ENCODE measurements at places on chromosomes 3 and 15.

- no peak for DNase-seq
Measured at GRCh38 chr15:29089731-29090616, 179.6 kb downstream of the NSMCE3 start.

DNA sequence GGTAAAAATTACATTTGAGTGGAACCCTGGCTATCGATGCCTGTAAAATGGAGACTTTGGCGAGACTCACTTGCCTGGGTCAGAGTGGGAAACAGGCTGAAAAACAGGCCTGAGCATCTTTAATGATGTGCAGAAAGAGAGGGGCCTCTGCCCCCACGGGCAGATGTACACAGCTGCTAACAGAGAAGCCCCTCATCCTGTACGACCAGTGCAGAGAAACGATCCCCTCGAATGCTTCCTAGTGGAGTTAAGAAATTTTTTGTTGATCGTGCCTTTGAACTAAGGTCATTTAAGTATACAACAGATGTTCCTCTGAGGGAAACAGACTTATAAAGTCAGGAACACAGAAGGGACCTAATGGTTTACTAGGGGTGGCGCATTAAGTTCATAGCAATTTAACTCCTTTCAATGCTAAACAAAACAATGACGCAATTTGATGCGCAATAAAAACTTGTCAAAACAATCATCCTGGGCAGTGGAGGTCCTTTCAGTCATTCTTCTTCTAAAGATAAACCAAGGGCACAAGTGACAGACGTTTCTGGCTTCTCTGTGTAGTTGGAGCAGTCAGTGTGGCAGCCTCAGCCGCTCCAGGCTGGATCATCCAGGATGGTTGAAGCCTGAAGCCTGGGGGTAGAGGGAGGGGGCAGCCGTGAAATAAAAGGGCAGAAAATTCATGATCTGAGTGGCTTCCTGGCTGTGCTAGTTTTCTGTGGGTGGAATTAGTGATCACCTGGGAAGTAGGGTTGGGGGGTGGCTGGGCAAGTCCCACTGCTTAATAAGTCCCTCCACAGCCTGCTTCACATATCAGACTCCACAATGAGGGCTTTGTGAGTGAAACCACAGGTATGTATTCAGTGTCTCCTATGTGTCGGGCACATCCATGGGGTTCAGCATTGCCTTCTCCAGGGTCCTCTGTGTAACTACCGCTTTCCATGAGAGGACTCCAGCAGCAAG, 50.8 kb upstream of the MRPS22 start:
- DNase-seq, result no peak

- DNase-seq, result no peak
Measured at GRCh38 chr3:194575484-194576210, 57.6 kb downstream of the TMEM44 start.

DNA sequence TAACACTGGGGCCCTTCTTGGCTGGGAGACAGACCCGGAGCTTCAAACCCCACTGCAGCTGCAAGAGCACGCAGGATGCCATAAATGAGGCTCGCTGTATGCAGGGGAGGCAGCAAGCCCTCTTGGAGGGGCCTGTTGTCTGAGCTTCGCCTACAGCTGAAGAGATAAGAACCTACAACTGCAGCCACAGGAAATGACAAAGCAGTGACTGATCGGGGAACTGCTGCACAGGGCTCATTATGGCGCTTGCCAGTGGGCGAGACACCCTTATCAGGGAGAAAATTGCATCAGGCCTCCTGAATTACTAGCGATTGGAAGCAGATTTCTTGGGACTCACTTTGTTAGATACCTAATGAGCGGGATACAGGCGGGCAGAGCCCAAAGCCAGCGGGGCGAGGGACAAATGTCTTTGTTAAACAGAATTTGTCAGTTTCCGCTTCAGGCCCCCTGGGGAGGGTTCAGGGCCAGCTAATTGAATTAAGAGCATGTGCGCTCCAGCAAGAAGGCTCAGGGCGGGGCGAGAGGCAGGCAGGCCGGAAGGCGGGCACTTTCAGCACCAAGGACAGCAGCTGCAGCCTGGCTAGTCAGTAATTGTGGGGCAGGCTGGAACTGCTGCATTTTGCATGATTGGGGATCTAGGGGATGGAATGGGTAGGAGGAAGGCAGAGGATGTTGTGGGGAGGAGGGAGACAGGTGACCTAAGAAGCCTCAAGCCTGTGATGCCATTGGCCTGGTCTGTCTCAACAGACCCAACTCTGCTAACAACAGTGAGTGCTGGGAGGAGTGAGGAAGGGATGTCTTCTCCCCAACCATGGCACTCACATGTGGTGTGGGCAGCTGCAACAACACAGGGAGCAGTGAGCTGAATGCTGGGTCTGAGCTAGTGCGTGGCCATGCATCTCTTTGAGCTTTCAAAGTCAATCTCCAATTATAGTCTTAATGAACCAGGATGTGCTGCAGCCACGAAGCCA, 55.3 kb downstream of the CCDC33 start:
- DNase-seq, result peak; percentile 60

DNA sequence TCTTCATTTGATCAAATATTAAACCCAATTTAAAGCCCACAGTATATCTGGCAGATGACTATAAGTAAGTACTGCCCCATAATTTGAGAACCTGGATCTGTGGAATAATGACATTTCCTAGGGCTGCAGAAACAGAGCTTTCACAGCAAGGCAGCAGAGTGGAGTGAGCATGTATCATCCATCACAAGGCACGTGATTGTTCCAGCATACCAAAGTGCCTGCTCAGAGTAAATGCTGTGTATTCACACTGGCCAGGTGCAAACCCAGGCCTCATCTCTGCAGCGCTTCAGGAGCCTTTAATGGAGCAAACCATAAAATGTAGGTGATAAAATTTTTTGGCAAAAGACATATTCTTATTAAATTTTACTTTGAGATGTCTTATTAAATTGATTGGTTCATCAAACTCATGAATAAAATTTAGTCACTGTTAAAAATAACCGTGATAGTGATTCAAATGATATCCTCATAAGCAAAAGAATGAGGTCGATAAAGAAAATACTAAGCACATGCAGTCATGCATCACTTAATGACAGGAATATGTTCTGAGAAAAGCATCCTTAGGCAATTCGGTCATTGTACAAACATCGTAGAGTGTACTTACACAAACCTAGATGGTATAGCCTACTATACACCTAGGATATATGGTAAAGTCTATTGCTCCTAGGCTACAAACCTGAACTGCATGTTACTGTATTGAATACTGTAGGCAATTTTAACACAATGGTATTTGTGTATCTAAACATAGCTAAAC, 99.3 kb upstream of the SLC24A5 start:
- no peak for DNase-seq

DNA sequence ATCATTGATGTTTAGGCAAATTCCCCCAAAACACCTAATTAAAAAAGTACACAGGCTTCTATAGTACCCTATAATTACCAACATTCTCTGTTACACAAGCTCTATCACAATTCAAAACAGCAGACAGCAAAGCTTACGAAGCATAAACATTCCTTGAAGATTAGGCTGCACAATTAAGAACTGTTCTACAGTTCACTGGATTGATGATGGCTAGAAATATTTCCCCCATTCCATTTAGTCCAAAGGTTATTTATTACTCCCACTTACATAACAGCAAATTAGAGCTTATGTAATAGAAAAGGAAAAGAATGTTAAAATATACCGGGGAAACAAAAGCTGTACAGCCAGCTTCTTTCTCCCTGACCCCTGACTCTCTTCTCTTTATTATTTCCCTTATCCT, 49.3 kb downstream of the UACA start:
- no peak for DNase-seq

DNA sequence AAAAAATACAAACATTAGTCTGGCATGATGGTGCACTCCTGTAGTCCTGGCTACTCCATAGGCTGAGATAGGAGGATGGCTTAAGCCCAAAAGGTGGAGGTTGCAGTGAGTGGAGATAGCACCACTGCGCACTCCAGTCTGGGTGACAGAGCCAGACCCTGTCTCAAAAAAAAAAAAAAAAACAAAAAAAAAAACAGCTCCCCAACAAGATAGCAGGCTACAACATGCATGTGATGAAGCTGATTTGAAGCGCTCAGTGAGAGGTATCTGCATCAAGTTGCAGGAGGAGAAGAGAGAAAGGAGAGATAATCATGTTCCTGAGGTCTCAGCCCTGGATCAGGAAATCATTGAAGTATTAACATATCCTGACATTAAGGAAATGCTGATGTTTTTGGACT, 608 bp upstream of the PPCDC start:
- no peak for DNase-seq

All from stimulated activated CD4-positive, alpha-beta T cell treated with anti-CD3 and anti-CD28 coated beads, Interleukin-12 subunit alpha, Interleukin-12 subunit beta, amount 100 ng/mL, for 4 hours (primary cell).